Sigmoid colon (tissue), 7 donors: ENCODE measurements at places on chromosomes 6 and 20. TPM values are rescaled to one million over a fixed set of nuclear protein-coding genes. Genes with fewer than 3 reads are reported as not detected.

GRCh38 chr6:26613689-26614683 is 17.2 kb downstream of the ABT1 start:
- DNase-seq, result no peak

DNA sequence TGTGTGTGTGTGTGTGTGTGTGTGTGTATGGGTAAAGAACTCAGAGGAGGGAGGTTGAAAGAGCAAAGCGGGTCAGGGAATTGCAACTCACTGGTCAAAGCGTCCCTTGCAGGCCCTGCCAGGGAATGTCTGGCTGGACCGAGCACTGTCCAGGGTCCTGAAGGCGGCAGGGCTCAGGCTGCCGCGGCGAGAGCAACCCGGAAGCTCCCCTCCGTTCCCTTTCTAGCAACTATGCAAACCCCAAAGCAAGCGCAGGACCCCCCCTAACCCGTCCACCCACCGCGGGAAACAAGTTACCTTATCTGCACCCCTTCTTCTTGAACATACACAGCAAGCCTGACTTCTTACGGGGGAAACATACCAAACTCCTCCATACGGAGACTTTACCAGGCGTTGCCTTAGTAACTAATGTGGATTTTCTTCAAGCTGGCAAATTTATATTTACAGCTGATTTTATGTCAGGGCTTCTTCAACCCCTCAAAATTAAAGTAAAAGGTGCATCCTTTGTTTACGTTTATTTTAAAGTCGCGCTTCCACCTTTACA is 538 bp upstream of the GRM1 start:
- no peak for DNase-seq

DNA sequence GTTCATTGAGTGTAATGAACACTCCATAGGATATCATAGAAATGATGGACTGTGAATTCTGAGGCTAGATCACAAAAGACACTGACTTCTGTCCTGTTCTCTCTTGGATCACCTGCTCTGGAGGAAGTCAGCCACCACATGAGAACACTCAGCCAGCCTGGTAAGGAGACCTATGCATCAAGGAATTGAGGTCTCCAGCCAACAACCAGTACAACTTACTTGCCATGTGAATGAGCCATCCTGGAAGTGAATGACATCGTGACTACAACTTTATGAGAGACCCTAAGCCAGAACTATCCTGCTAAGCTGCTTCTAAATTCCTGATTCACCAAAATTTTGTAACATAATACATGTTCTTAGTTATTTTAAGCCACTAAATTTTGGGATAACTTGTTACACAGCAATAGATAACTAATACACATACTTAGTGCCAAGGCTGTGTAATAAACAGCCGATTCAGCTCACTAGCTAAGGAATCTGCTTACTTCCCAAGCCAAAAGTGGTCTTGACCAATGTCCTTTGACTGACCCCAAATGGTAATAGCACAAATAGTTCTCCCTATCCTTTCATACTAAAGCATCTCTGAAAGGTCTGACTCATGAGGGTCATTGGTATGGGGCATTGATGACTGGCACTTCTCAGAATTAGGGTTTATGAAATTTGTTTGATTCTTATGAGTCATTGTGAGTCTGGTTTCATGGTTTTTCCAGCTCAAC is 6.9 kb upstream of the CTNNBL1 start:
- no peak for DNase-seq

GRCh38 chr6:12327391-12327790 is 37.2 kb downstream of the EDN1 start:
- no peak for DNase-seq

DNA sequence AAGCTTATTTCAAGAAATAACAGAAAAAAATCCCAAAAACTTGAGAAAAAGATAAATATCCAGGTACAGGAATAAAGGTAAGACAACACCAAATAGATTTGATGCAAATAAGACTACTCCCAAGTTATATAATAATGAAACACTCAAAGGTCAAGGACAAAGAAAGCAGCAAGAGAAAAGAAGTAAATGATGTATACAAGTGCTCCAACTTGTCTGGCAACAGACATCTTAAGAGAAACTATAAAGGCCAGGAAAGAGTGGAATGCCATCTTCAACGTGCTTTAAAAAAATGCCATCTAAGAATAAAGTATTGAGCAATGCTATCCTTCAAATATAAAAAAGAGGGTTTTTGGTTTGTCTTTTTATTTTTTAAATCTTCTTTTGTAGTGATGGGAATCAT is 54.2 kb downstream of the REV3L start:
- no peak for DNase-seq

GRCh38 chr20:52348434-52348833 is 156.9 kb upstream of the ZFP64 start:
- no peak for DNase-seq

DNA sequence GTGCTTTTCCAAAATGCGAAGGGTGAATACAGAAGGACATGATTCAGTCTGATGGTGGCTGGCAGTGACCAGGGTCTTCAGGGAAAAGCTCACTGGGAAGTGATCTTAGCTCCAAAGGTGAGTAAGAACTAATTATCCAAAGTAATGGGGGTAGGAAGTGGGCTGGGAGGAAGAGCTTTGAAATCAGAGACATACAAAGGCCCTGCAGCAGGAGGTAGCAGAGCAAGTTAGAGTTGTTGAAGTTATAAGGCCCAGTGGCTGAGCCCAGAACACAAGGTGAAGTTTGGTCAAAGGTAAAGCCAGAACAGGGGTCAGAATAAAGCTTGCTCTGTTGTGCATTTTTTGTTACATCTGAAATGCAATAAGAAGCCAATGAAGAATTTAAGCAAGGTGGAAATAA is 81.2 kb downstream of the PLCB1 start:
- DNase-seq, result no peak

DNA sequence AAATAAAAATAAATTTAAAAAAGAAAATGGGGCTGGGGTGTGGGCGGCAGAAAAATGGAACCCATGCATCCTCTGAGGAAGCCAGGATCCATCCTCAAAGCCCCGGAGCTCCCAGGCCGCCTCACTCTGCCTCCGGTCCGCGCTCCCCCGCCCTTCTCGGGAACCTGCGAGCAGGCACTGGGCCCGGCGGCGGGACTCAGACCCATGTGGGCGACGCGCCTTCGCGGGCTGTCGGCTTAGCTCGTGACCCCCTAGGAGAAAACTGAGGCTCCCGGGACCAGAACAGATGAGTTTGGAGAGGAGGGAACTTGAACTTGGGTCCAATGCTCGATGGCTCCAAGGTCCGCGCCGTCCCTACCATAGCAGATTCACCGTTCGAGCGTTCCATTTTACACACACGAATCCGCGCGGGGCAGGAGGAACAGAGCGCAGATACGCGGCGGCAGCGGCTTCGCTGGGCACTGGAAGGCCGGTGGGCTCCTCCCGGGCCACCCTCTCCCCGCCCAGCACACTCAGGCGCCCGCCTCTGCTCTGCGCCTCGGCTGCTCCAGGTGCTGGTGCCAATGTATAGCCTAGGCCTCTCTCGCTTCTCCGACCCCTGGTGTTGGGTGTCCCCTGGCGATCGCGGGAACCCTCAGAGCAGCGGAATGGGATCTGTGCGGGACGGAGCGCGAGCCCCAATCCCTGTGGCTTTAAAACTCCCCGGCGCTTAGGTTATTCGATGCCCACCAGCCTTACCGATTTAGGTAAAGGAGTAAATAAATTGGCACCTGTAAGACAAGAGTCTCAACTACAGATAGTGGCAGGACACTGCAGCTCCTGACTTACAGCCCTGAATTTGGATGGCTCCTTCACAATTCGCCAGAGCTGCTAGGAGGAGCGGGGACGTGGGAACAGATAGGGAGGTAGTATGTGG is 39.2 kb downstream of the DPPA5 start:
- no peak for DNase-seq

GRCh38 chr6:46400898-46401297 is 90.4 kb downstream of the RCAN2 start:
- DNase-seq, result no peak

- no peak for DNase-seq
These were observed 36.1 kb downstream of the PREX1 start for GRCh38 chr20:48791666-48792071.

DNA sequence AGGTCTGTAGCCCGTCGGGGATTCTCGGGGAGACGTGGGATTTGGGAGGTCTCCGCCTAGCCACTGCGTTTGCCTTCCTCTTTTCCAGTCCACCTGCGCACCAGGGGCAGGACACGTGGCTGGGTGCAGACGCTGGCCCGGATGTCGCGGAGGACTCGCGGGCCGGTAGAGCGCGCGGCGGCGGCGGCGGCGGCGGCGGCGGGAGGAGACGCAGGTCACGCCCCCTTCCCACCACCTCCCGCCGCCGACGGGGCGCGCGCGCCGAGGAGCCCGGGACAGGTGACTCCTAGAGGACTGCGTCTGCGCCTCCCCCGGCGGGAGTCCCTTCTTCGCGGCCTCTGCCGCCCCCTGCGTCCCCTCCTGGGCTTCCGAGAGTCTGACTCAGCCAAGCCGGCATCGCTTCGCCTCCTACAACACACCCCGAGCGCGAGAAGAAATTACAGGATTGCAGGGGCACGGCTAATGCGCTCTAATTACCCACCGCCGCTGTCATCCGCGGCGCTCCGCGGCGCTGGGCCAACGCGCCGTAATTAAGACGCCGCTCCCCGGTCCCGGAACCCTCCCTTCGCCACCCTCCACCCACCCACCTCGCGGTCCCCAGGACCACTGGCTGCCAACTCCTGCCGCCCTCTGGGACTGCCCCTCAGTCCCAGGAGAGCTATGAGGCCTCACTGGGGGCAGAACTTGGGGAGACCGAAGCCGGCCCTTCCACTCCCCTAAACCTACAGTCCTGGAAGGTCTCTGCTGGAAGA is 124.5 kb downstream of the MRPL14 start:
- DNase-seq, result no peak

DNA sequence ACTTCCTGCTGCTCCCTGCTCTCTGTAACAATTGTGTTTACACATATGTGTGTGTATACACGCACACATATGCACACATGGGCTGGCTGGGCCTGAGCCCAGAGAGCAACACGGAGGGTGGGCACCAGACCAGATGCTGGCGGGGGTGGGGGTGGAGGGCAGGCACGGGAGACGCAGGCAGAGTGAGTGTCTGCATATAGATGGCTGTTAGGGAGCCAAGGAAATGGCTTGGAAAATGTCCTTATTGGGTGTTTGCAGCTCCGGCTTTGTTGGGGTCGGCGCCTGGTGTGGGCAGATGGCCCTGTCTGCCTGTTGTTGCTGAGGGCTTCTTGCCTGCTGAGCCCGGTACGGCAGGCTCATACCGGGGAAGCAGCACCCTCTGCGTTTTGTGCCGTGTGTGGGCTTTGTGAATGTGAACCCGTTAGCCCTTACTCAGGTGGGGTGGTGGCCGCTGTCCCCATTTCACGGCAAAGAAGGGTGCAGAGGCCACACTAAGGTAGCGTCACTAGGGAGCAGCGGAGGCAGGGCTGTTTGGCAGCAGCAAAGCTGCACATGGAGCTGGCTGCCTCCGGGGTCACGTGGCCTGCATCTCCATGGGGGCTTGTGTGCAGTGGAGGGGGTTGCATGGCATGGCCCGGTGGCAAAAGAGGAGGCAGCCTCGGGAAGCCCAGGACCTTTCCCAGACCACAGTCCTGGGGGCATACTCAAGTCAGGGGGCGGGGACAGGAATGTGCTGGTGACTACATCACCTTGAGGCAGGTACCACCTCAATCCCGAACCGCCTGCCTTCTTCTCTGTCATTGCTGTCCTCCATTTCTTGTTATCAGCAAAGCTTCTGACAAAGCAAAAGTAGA is 47.4 kb upstream of the SRF start:
- DNase-seq, result no peak

DNA sequence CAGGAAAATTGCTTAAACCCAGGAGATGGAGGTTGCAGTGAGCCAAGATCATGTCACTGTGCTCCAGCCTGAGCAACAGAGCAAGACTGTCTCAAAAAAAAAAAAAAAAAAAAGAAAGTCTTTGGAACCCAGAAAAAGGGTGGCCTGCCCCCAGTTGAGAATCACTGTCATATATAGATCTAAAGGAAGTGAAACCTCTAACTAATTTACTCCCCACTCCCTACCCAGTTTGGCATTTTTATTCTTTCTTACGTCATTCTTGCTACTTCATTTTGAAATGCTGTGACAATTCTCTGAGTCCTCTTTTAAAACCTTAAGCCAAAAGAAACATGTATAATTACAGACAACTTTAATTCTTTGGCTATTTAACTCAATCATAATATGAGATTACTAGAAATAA is 254.8 kb downstream of the CDC5L start:
- DNase-seq, result no peak

DNA sequence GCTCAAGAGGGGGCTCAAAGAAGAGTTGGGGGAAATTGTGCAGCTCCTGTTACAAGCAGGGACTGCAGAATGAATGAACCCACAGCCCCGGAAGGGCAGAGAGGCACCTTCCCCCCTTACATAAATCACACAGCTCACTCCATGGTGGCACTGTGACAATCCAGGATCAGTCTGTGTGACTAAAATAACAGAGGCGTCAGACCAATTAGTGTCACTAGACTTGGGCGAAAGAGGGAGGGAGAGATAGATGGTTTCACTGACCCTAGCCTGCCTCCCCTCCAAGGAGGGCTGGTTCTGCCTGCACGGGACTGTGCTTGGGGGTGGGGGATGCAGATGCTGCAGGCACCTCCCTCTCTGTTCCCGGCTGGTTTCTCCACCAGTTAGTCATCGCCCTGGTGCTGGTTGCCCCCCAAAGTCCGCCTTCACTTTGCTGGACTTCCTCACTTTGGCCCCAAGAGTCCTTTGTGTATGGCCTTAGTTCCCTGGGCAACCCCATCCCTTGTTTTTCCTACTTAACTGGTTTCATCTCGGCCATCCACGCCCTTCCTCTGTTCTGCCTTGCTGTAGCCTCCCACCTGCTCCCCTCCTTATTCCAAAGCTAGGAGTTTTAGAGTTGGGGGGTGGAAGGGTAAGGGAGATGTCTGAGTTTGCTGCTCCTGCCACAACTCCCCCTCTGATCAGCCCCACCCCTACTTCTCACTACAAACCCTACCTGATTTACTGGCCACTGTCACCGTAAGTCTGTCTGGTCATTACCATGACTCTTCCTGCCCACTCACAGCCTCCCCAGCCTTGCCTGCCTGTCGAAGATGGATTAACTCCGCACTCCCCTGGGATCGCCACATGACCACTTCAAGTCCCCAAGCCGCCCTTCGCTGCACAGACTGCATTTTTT is 17.7 kb downstream of the CCDC167 start:
- no peak for DNase-seq

WDR27 gene
- 20.0 TPM for total RNA-seq

OTOR gene
- total RNA-seq, result not detected

TRAPPC3L gene
- not detected for total RNA-seq

BPIFB4 gene
- total RNA-seq, result not detected

MOG gene
- not detected for total RNA-seq

HSPA1B gene
- 122 TPM for total RNA-seq

FHL5 gene
- 5.7 TPM for total RNA-seq

HUS1B gene
- total RNA-seq, result 0.71 TPM

PPP1R16B gene
- total RNA-seq, result 3.6 TPM

COL9A1 gene
- total RNA-seq, result 0.28 TPM
